ENCODE measurements at places on chromosomes 7 and 10.

DNA sequence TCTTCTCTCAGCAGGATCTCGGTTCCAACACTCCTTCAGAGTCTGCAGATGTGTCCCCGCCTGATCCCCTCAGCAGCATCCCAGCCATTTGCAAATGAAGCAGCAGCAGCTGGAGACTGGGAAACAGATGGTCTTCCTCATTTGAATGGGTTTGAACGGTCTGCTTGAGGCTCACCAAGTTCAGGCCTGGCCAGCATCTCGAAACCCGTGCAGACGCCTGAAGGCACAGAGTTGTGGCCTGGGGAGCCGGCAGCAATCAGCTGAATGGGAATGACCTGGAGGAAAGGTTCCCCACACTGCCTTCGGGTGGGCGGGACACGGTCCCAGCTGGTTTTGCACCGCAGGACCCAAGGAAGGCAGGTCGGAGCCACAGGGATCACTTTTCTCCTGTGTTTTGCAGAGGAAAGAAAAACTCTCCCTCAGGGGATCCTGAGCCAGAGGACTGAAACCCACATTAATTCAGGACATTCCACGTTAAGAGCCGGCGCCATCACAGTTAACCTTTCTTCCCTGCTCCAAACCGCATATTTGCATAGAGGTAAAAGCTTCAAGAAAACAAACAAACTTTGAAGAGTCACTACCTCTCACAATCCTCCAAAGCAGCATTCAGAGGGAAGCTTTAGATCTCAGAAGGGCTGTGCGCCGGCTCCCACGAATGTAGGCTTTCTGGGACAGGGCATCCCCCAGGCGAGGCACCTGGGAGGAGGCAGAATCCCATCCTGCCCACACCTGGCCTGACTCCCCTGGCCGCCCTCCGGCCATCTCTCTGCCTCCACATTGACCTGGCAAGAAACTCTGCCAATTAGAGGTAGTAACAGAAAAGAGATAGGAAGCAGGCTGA lies 17.7 kb downstream of the FGFR2 start:
- DNase-seq, result no peak

DNA sequence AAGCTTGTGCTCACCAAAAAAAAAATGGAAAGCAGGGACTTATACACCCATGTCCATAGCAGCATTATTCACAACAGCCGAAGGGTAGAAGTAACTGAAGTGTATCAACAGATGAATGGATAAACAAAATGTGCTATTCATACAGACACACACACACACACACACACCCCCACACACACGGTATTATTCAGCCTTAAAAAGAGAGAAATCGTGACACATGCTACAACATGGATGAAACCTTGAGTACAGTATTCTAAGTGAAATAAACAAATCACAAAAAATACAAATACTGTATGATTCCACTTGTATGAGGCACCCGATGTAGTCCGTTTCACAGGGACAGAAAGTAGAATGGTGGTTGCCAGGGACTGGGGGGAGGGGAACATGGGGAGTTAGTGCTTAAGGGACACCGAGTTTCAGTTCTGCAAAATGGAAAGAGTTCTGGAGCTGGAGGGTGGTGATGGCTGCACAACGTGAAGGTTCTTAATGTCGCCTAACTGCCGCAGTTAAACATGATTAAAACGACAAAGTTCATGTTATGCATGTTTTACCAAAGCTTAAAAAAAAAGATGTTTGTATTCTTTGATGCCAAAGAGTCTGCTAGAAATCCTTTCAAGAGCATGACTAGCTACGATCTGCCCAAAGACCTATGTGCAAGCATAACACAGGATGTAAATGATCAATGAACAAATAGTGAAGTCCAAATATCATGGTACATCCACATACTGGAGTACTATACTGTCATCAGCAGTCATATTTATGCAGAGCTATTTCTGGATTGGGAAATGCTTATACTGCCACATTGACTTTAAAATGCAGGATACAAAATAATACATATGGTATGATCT lies 7.2 kb downstream of the TNS3 start:
- no peak for DNase-seq

DNA sequence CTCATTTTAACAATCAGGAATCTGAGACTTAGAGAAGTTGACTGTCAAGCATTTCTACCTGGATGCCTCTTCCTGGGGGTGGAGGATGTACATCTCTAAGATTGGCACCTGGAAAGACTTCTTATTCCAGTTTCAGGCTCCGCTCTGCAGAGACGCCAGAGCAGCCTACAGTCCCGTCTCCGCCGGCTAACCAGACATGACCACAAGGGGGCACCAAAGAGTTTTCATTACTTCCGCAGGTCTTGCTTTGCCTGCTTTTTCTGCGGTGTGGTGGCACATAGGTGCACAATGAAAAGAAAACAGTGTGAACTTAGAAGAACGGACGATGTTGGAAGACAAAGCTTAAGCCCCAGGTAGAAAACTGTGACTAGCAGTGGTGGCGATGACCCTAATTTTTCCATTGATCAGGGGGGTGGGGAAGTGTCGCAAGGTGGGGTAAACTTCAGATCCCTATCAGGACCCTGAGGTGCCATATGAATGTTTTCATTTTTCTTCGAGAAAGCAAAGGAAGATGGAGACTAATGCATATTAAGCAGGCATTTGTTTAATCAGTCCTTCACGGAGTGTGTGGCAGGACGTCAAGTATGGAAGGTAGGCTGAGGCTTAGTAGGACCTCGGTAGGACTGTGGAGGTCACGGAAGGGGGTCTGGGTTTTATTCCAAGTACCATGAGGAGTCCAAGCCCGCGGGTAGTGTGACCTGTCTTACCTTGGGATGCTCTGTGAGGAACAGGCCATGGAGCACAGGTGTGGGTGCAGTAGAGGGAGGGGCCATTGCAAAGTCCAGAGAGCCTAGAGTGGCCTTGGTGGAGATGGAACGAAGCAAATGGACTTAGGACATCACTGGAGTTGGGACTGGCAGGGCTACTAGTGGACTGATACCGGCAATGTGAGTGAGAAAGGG lies 60.1 kb upstream of the SORCS3 start:
- DNase-seq, result no peak

- no peak for DNase-seq
Measured at GRCh38 chr10:19918794-19919193, 102.6 kb downstream of the PLXDC2 start.

GRCh38 chr10:36393801-36394200 lies 731.6 kb upstream of the ANKRD30A start:
- peak; percentile 11 for DNase-seq

- no peak for DNase-seq
Measured at GRCh38 chr10:24394461-24395190, 185.7 kb downstream of the KIAA1217 start.

DNA sequence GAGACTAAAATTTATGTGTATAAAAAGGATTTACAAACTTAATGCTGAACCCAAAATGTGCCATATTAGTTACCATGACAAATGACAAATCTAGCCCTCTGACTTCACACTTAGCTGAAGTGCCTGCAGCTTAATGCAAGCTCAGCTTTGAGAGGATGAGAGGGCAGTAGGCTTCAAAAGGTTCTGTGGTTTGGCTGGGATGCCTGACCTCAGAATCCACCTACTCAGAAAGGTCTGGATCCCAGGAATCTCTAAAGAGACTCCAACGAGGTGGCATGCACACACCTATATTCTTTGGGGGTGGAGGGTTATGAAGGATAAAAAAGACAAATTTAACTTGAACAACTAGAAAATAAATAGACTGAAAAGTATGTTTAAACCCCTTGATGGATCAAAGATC lies 213.4 kb downstream of the TAX1BP1 start:
- no peak for DNase-seq

DNA sequence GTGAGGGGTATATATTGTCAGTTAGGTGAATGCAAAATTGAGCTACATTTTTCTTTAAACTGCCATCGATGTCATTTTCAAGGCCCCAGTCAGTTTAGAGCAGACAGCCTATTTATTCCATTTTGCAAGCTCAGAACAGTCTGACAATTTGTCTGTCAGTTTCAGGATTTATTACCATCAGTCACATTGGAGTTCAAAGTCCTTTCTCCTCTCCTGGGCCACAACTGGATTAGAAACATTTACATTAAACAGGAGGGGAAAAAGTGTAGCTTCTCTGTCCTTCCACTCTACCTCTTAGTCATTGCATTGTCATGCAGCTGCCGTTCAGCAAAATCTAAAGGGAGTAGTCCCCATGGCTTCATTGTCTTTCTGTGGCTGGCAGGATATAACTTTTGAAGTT lies 3.5 kb upstream of the GHITM start:
- DNase-seq, result no peak
